ENCODE measurements at places on chromosomes 7 and 10.

DNA sequence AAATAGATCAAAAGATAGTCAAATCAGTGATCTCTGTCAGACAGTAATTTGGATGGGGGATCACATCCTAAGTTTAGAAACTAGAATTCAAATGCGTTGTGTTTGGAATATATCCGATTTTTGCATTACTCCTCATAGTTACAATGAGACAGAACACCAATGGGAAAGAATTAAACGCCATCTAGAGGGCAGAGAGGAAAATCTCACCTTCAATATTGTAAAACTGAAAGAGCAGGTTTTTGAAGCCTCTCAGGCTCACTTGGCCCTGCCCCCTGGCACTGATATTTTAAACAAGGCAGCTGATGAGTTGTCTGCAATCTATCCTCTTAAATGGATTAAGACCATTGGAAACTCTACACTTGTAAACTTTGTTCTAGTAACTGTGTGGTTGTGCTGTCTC lies 17.7 kb downstream of the FRG2B start:
- peak; percentile 76 for DNase-seq

DNA sequence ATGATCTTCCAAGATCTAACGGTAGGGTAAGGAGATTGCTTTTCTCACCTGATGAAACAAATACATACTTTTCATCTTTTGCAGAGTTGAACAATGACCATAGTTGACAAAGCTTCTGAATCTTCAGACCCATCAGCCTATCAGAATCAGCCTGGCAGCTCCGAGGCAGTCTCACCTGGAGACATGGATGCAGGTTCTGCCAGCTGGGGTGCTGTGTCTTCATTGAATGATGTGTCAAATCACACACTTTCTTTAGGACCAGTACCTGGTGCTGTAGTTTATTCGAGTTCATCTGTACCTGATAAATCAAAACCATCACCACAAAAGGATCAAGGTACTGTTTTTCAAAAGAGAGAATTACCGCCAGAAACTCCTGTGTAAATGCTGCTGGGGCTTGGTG lies 79.9 kb downstream of the ANKRD61 start:
- DNase-seq: no peak

DNA sequence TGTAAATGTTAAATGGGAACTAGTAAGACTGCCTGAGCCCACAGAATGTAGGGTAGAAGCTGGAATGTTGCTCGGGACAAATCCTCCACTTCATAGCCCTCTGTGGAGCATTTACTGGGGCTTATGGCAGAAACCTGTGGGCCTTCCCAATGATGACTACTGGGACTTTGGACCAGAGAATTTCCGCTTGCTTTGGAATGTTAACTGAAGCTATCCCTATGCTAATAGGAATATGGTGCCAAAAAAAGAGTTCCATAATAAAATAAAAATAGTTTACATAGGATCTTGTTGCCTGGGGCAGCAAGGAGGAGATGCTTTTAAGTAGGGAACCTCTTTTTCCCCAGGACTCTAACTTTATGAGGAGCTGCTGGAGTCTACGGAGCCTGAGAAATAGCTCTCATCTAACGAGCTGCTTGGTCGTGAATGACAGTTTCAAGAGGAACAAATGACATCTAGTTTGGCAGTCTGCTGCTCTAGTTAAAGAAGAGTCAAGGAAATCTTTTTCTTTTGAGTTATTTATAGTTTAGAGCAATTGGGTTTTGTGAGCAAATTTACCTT lies 5.7 kb upstream of the DYNC2I1 start:
- no peak for DNase-seq

- no peak for DNase-seq
These were observed 16.5 kb upstream of the UBE2D1 start for GRCh38 chr10:58318346-58318745.

GRCh38 chr10:64586934-64587503 lies 1065.8 kb downstream of the REEP3 start:
- no peak for DNase-seq

GRCh38 chr7:135773464-135773863 lies 24.9 kb upstream of the FAM180A start:
- DNase-seq: no peak
